DMS79 treated with DMSO at 0.1 percent for 48 hours (cell line): ENCODE measurements at places on chromosomes 6 and 20.
A peak's percentile ranks its signal among the peaks of the same experiment; 100 is the strongest.

- peak; percentile 28 for DNase-seq
These were observed 44.2 kb downstream of the COL11A2 start for GRCh38 chr6:33147807-33148666.

- DNase-seq = no peak
These were observed 11.2 kb downstream of the TAF4 start for GRCh38 chr20:62054451-62054953.

- no peak for DNase-seq
These were observed 32.6 kb downstream of the PDE7B start for GRCh38 chr6:135884136-135884535.

DNA sequence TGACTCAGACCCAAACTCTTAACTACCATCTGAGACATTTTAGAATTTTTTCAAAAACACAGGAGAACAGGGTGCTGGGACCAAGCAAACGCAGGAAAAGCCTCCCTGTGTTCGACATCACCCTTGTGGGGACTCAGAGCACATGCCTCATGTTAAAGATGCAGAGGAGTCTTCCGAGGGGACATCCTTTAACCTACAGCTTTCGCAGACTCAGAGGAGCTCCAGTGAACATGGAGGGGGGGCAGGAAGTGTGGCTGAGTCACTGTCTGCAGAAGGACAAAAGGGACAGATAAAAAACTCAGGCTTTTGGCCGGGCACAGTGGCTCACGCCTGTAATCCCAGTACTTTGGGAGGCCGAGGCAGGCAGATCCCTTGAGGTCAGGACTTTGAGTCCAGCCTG is 15.1 kb downstream of the BMP7 start:
- no peak for DNase-seq
